ENCODE measurements at places on chromosomes 13 and 19.

GRCh38 chr13:31982124-31982523 lies 49.5 kb upstream of the FRY start:
- no peak for DNase-seq

DNA sequence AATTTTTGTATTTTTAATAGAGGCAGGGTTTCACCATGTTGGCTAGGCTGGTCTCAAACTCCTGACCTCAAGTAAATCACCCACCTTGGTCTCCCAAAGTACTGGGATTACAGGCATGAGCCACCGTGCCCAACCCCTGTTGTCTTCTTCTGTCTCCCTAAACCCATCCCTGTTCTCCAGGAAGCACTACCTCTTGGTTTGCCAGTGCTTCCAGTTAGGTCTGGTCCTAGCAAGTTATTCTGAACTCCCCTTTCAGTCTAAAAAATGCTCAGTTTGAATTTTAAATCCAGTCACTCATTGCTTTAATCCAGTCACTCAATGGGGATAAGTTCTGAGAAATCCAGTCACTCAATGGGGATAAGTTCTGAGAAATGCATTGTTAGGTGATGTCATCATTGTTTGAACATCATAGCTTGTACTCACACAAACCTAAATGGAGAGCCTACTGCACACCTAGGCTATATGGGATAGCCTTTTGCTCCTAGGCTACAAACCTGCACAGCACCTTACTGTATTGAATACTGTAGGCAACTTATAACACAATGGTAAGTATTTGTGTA lies 8.0 kb upstream of the ATP4A start:
- no peak for DNase-seq

DNA sequence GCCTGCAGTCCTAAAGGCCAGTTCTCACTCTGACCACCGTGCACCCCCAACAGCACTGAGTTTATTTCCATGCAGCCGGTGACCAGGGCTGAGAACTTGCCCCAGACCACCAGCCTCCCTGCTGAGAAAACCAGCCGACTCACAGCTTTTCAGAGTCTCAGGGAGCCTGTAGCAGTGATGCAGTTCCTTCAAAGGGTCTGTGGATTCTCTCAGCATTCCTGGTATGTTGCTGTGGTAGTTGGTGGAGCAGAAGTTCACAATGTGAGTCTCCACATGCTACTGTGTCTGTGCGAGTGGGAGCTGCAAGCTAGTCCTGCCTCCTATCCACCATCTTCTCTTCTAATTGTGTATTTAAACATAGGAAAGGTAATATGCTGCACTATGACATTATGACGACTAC lies 254.9 kb upstream of the KLF12 start:
- no peak for DNase-seq

GRCh38 chr13:24931450-24932251 lies 164.3 kb upstream of the PABPC3 start:
- no peak for DNase-seq

DNA sequence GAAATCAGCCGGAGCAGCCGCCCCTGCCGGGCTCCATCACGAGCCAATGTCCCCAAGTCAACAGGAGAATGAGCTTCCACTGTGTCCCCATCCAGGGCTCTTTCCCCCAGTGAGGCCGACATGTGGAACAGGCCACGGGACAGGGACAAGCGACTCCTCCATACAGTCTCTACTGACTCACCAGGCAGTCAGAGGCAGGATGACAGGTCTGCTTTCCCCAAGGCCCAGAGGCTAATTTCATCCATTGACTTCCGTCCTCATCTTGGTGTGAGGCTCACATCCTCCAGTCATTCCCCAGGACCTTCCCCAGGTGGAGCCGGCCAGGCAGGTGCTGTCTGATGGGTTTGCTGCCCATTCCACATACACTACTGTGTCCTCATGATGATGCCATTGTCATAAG lies 3.5 kb downstream of the CEACAM6 start:
- no peak for DNase-seq

DNA sequence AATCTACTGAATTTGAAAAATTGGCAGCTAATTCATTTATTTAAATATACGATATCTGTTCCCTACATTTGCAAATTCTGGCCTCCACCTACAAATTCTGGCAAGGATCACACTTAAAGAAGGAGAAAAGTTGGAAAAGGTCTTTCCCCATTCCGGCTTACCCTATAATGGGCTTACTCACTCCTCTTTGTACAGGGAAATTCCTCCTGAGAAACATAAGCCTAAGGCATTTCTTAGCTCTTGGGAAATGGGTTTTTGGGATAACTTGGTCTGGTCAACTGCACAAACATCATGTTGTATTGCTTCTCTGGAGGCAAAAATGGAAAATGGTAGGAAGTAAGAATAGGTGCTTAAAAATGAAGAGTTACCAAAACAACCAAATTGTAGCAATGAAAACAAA lies 25.5 kb downstream of the KCTD12 start:
- no peak for DNase-seq

- DNase-seq = no peak
These were observed 36.6 kb downstream of the LHFPL6 start for GRCh38 chr13:39566216-39566869.

DNA sequence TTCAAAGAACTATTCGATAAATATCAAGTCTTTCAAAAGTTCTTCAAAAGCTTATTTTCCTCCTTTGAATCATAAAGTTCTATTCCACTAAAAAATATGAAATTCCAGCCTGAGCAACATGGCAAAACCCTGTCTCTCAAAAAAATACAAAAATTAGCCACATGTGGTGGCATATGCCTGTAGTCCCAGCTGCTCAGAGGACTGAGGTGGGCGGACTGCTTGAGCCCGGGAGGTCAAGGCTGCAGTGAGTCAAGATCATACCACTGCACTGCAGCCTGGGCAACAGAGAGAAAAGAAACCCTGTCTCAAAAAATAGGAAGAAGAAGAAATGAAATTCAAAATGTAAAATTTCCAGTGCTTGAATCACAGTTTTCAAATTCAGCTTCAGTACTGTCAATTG lies 24.6 kb downstream of the CAB39L start:
- DNase-seq = no peak
